ENCODE measurements at places on chromosomes 4 and X. TPM values are rescaled to one million over a fixed set of nuclear protein-coding genes. Genes with fewer than 3 reads are reported as not detected.

The CLCN4 gene
- total RNA-seq, result 4.9 TPM

The DNAAF6 gene
- total RNA-seq, result not detected

The GUCY1A1 gene
- not detected for total RNA-seq

The EVC2 gene
- total RNA-seq, result 11.5 TPM

The LRCH2 gene
- 8.6 TPM for total RNA-seq

The TSPAN7 gene
- 7.2 TPM for total RNA-seq

The ASB11 gene
- total RNA-seq, result not detected

DNA sequence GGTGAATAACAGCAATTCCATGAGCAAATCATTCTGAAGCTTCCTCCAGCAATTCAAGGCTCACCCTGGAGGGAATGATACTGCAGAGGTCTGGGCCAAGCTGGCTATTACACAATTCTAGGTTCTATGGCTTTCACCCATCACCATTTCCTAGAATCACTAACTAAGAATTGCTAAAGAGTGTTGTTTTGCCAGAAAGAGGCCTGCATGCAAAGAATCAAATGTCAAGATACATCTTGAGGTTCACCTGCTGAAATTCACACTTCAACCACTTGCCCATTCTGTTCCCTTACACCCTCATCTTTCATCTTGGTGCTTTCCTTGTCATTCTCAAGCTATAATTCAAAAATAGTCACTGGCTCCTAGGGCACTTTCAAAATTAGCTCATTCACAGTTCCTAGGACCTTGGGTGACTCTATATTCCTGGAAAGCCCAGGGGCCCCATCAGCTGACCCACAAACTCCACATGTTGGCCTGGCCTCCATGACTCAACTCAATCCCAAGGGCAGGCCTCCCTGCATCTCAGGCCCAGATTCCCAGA, 7.0 kb downstream of the APBB2 start:
- no peak overlapping the region for H3K4me3 ChIP-seq
- H3K27me3 ChIP-seq, result peaks cover 4% of the 10 kb centered on the region
- H3K4me1 ChIP-seq, result peaks cover 35% of the 10 kb centered on the region

DNA sequence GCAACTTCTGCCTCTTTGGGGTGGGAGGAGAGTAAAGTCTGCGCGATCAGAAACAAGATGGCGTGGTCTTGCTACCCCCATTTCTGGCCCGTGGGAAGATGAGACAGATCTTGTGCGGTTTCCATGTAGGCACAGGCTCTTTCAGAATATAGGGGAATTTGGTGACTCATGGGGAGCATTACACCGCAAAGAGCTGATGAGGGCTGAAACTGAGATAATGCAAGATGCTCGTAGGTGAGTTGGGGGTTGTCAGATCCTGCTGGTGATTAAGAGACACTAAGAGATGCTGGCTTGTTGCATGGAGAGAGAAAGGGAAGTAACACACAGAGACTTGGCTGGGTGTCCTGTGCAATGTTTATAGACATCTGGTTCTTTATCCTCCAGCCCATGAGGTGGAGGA, 1.5 kb downstream of the EVC start:
- no peaks in the 10 kb centered on the region for H3K36me3 ChIP-seq
- peaks cover 8% of the 10 kb centered on the region for H3K4me1 ChIP-seq
- H3K27ac ChIP-seq, result no peak overlapping the region
- no peak overlapping the region for H3K4me3 ChIP-seq

DNA sequence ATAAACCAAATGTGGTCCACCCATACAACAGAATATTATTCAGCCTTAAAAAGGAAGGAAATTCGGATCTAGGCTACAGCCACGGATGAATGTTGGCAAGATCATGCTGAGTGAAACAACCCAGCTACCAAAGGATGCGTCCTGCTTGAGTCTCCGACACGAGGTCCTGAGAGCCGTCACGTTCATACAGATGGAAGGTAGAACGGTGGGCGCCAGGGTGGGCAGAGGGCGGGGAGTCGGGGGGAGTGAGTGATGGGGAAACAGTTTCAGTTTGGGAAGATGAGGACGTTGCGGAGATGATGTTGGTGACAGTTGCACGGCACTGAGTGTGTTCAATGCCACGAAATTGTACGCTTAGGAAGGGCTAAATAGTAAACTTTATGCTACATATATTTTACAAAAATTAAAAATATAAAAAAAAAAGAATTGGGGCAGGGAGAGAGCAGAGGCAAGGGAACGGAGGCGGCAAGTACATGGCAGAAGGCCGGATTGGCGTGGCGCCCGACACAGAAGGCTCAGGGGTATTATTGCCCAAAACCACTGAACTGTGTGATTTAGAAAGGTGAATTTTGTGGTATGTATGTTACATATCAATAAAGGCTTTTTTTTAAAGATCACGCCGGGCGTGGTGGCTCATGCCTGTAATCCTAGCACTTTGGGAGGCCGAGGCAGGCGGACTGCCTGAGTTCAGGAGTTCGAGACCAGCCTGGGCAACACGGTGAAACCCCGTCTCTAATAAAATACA, 14.8 kb upstream of the MXD4 start:
- H3K4me1 ChIP-seq, result no peaks in the 10 kb centered on the region
- H3K27me3 ChIP-seq, result no peaks in the 10 kb centered on the region
- H3K27ac ChIP-seq, result no peak overlapping the region
- no peaks in the 10 kb centered on the region for H3K36me3 ChIP-seq
- DNase-seq, result no peak

DNA sequence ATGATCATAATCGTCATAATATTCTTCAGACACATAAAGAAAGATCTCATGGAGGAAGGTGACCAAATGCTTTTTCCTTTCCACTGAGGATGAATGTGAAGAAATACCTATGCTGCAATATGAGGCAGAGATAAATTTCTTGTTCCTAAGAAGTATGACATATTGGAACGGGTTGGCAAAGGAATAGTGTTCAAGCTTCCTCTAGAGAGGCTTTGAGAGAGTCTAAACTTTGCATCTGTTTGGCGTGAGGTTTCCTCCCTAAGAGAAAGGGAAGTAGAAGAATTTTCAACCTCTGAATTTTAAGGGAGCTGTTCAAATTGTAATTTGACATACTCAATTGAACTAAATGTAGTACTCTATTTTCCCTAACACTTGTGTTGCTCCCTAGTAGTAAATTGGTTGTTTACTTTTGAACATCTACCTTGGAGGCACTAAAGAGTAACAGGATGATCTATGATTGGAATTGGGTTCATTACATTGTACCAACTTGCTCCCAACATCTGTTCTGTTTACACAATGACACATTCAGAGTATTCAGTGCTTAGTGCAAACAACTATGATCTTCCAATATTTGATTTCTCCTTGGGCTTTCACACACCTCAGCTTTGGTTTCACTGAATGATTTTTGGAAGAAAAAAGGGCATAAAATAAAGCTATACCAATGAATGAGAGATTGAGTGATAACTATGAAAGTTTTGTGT, 122.0 kb downstream of the CORIN start:
- no peak for DNase-seq
- no peaks in the 10 kb centered on the region for H3K27me3 ChIP-seq
- H3K36me3 ChIP-seq, result no peaks in the 10 kb centered on the region
- peaks cover 32% of the 10 kb centered on the region for H3K4me1 ChIP-seq
- H3K4me3 ChIP-seq, result no peak overlapping the region
- H3K27ac ChIP-seq, result no peak overlapping the region

DNA sequence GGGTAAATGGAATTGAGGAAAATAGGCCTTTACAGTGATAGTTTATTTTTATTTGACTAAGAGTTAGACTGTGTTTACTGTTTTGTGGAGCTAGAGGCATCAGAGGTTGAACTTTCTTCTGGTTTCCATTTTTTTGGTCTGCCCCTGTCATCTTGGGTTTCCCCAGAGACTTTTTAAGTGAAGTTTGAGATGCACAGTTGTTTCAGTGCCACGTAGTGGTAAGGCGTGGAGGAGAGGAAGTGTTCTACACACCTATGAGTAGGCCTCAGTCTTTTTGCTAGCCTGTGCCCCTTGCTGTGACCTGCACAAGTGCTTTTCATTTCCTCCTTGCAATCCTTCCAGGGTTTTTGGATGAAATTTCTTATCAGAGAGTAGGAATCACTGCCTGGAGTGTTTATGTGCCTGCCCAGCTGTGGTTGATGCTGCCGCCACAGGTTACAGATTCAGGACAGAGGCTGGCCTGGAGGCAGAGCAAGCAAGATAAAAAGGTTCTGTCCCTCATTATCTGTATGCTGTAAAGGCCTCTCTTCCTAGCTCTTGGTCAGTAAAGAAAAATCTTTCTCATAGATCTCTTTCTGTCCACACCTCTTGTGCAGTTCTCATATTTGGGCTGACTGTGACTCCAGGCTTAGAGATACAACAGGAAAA, 12.5 kb upstream of the HSFX4 start:
- no peak for DNase-seq
- H3K4me1 ChIP-seq, result no peaks in the 10 kb centered on the region

DNA sequence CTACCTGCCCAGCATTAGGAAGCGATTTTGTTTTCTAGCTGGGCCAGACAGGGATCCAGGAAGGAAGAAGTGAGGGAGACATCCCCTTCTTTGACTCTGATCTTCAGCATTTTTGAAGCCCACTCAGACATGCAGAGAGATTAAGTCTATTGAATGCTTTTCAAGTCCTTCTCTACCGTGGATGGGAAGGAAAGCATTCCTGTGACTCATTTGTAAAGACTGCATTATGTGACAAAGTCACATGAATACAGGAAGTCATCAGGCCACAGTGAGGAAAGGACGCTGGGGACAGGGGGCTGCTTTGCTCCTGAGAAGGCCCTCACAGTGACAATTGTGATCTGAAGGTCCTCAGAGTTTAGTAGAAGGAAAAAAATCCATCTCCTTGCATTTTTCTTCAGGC, 67.4 kb upstream of the GBA3 start:
- no peak overlapping the region for H3K27ac ChIP-seq
- H3K4me1 ChIP-seq, result 0 out of 2 replicates have a peak, but pooled peaks cover 4% of the 10 kb centered on the region
- H3K36me3 ChIP-seq, result no peaks in the 10 kb centered on the region
- peak; percentile 32 for DNase-seq

DNA sequence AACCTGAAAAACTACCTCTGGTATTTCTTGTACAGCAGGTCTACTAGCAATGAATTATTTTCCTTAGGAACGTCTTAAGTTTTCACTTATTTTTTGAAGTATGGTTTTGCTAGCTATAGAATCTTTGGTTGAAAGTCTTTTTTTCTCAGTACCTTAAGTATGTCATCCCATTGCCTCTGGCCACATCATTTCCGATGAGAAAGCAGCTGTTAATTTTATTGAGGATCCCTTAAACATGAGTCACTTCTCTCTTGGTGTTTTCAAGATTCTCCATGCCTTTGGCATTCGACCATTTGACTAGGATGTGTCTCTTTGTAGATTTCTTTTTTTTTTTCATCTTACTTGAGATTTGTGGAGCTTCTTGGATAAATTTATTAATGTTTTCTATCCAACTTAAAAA, 803.8 kb upstream of the AMOT start:
- H3K36me3 ChIP-seq, result no peaks in the 10 kb centered on the region

DNA sequence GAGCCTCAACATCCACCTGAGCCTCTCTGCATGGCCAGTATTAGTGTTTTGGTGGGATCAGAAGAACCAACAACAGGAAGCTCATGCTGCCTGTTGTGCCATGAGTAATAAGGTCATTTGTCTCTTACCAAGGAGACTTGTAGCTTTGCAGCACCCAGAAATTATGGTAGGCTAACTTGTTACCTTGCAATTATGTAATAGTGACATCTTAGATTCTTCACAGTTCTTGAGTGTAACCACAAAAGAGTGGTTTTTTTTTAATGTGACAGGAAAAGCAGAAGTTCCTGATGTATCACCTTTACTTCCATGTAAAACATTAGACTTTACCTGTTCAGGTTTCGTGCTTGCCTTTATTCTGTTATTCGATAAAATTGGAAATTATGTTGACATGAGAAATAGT, 263.9 kb upstream of the CXXC4 start:
- H3K36me3 ChIP-seq, result no peaks in the 10 kb centered on the region
- no peak overlapping the region for H3K4me3 ChIP-seq
- H3K27me3 ChIP-seq, result no peaks in the 10 kb centered on the region
- H3K27ac ChIP-seq, result no peak overlapping the region
- no peak for DNase-seq
- H3K4me1 ChIP-seq, result peaks cover 4% of the 10 kb centered on the region

- H3K27ac ChIP-seq, result no peak overlapping the region
- H3K36me3 ChIP-seq, result no peaks in the 10 kb centered on the region
- peak; percentile 50 for DNase-seq
- no peaks in the 10 kb centered on the region for H3K4me1 ChIP-seq
Observed at GRCh38 chrX:128106630-128107029, 54.4 kb upstream of the ACTRT1 start.

GRCh38 chrX:125202591-125203248, 117.0 kb upstream of the TEX13C start:
- H3K4me3 ChIP-seq, result peak overlapping the region; percentile 65
- peaks cover 38% of the 10 kb centered on the region for H3K27me3 ChIP-seq
- no peak overlapping the region for H3K27ac ChIP-seq
- H3K4me1 ChIP-seq, result peaks cover 33% of the 10 kb centered on the region
- DNase-seq, result peak; percentile 28
- H3K36me3 ChIP-seq, result no peaks in the 10 kb centered on the region

GRCh38 chrX:131747173-131747572, 203.3 kb downstream of the OR13H1 start:
- no peaks in the 10 kb centered on the region for H3K27me3 ChIP-seq
- H3K4me3 ChIP-seq, result no peak overlapping the region
- H3K4me1 ChIP-seq, result no peaks in the 10 kb centered on the region
- no peak overlapping the region for H3K27ac ChIP-seq

GRCh38 chr4:38016698-38017097, 56.5 kb downstream of the PTTG2 start:
- H3K27ac ChIP-seq, result no peak overlapping the region
- H3K4me1 ChIP-seq, result no peaks in the 10 kb centered on the region
- H3K36me3 ChIP-seq, result peaks cover 8% of the 10 kb centered on the region
- H3K4me3 ChIP-seq, result no peak overlapping the region
- DNase-seq, result no peak

- H3K27me3 ChIP-seq, result no peaks in the 10 kb centered on the region
- DNase-seq, result peak; percentile 63
- no peak overlapping the region for H3K27ac ChIP-seq
- H3K4me3 ChIP-seq, result no peak overlapping the region
- H3K4me1 ChIP-seq, result peaks cover 4% of the 10 kb centered on the region
Observed at GRCh38 chr4:188930822-188931221, 791.6 kb downstream of the TRIML1 start.

GRCh38 chrX:68433155-68433980, at the start of gene OPHN1:
Gene OPHN1 (minus strand): TSS chrX:68433495. CDS start chrX:68433020, 475 bp downstream.
- H3K27ac ChIP-seq, result peak within 1 kb of the TSS; percentile 92
- peak; percentile 89 for DNase-seq
- H3K27me3 ChIP-seq, result no peaks in the 10 kb centered on the region
- H3K36me3 ChIP-seq, result no peaks in the 10 kb centered on the region
- H3K4me3 ChIP-seq, result peak within 1 kb of the TSS; percentile 79

DNA sequence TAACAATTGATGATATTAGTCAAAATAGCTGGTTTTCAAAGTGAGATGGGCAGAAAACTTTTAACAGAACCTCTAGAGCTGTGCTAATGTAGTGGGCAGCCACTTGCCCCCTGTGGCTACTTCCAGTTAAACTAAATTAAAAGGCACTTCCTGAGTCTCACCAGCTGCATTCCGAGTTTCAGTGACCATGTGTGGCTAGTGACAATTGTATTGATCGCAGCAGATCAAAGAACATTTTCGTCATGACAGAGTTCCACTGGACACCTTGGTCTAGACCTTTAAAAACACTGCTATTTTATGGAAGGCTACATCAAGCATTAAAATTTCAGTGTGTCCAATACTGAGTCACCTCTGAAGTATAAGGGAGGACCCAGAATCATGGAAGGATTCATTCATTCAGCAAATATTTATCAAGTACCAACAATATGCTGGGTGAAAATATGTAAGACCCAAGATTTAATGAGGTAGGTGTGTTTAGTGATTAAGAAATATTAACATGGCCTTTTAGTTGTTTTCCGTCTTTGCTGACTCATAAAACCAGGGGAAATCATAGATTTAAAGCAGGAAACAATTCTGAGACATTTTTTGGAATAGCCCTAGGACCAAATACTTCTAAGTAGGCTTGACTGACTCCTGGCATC, 5.1 kb upstream of the FAT1 start:
- H3K36me3 ChIP-seq, result no peaks in the 10 kb centered on the region
- H3K4me1 ChIP-seq, result peaks cover 20% of the 10 kb centered on the region
- DNase-seq, result peak; percentile 32
- H3K27me3 ChIP-seq, result peaks cover 29% of the 10 kb centered on the region
- no peak overlapping the region for H3K4me3 ChIP-seq
